Nasal cavity respiratory epithelium epithelial cell of viscerocranial mucosa (primary cell): ENCODE measurements at places on chromosomes 6 and 20. TPM values are rescaled to one million over a fixed set of nuclear protein-coding genes. Genes with fewer than 3 reads are reported as not detected.

Gene PSORS1C1
- total RNA-seq: 1.7 and 6.0 TPM in 2 replicates

Gene SLC32A1
- total RNA-seq: not detected in 2 replicates

Gene DAAM2
- 0.07 TPM in 1 of 2 replicates, not detected in the other for total RNA-seq

Gene SLC17A9
- 0.28 TPM in 1 of 2 replicates, not detected in the other for total RNA-seq

Gene AGER
- 0.14 and 0.34 TPM in 2 replicates for total RNA-seq

Gene TP53TG5
- total RNA-seq: not detected in 2 replicates

Gene VTA1
- 44.8 and 71.2 TPM in 2 replicates for total RNA-seq

Gene C6orf52
- total RNA-seq: 1.4 and 2.1 TPM in 2 replicates

Gene LBP
- not detected in 2 replicates for total RNA-seq

Gene GRM4
- total RNA-seq: 1.1 TPM in 1 of 2 replicates, not detected in the other

Gene ZSCAN9
- 9.9 and 16.6 TPM in 2 replicates for total RNA-seq
